ENCODE measurements at places on chromosomes 2 and 18. TPM values are rescaled to one million over a fixed set of nuclear protein-coding genes. Genes with fewer than 3 reads are reported as not detected.
A peak's percentile ranks its signal among the peaks of the same experiment; 100 is the strongest.

DNA sequence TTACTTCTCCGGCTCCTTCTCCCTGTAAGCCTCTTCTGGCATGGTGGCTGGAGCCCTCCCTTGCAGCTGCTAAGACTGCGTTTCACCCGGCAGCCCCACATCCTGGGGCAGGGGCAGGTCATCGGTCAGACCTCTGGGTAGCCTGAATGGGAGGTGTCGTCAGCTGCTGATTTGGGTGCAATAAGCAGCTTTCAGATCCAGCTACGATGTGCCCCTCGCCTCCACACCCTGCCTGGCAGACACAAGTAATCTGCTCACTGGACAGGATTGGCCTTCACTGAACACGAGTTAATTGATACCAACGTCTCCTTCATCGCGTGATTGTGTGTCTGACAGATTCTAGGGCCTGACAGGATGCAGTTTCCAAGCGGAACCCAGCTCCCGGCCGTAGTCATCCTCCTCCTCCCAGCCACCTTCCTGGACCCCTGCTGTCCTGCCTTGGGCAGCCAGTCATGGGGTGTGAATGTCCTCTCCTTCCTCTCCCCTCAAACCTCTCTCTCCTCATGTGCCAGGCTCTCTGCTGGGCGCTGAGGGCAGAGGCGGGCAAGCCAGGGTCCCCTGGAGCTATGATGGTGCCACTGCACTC lies 18.9 kb upstream of the PDIA6 start:
- ATAC-seq, result no peak

DNA sequence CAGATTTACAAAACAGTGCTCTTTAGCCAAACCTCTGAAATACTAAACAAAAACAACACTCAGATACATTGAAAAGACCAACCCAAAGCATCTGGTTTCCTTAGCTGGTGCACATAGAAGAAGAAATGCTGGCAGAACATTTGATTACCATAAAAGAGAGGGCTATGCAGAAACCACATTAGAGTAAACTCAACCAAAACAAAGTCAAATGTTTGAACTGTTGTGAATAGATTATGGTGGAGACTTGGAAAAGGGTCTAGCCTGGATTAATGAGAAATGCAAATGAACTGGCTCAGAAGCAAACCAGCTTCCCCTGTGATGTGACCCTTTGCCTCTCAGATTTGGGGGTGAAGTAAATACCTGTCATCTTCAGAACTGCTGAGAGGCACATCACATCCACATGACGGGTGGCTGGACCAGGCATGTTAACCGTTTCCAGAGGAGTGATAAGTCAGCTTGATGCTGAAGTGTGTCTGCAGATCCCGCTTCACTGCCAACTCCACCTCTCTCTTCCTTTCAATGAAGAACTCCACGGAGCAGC lies 153.0 kb downstream of the NRP2 start:
- peak; percentile 74 for ATAC-seq

- ATAC-seq, result no peak
Measured at GRCh38 chr2:173874894-173875237, 90.3 kb downstream of the SP3 start.

- no peak for ATAC-seq
Measured at GRCh38 chr2:207229161-207229560, 63.4 kb upstream of the KLF7 start.

Gene ASXL3
- total RNA-seq, result 19.8 TPM

Gene CPO
- total RNA-seq, result not detected

Gene ZNF514
- total RNA-seq, result 19.2 TPM

- ATAC-seq, result peak; percentile 41
Measured at GRCh38 chr2:230687498-230687897, 25.1 kb upstream of the CAB39 start.

DNA sequence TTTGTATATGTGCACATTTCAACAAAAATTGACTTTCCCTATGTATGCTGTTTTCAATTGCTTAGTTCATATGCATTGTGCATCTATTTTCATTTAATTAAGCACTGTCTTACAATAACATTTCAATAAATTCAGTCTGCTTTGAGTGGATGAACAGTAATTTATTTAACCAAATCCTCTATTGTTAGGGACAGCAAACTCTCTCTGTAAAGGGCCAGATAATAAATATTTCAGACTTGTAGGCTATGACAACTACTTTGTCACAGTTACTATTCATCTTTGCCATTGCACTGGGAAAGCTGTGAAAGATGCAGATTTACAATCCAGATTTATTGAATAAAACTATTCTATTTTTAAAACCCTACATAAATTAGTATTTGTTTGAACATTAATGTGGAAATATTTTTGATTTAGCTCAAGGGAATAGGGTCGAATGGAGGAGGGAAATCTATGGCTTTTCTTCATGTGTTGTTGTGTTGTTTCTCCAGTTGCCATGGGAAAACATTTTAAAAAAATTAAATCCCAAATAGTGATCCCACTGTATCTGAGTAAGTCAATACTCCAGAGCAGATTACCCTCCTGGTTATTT lies 14.2 kb upstream of the RAB27B start:
- no peak for ATAC-seq
